ENCODE measurements at places on chromosomes 12 and 14.

DNA sequence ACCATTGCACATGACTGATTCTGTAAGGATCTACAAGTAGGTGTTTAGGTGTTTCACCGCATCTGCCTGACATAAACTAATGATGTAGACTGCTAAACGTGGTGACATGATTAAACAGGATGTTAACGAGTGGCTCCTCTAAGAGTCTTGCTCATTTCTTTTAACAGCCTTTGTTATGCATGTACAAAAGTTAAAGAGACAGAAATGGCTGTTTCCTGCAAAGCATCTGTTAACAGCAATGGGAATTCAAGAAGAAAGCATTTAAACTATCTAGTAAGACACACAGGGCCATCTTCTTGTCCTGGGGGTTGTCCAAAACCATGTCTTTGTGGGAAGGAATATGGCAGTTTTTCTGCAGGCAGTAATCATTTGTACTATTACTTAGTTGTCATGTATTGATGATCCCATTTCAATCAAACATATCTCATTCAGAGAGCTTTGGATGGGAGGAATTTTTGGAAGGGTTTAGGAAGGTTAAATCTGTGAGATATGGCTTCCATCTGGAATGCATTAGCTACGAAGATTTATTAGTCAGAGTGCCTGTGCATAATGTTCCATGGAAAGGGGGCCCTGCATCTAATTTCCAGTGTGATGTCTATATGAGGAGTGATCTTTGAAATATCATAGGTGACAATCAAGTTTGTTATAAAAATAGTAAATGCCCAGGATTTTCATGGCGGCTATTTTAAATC lies 495.1 kb downstream of the EGLN3 start:
- no peak for DNase-seq

DNA sequence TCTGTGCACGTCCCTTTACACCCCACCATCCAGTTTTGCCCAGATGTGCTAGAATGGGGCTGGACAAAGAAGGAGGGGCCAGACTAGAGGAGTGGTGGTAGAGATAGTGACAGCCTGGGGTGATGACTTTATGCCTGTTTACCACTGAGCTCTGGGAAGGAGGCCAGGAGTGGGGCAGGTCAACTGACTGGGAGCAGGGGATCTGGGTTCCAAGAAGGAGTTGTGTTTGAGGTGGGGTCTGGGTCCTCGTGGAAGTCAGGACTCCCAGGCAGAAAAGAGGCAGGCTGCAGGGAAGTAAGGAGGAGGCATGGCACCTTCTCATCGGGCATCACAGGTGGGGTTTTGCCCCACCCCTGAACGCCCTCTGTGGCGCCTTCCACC lies 315 bp downstream of the LTB4R2 start:
- DNase-seq = no peak

GRCh38 chr14:24281636-24282035 lies 10.2 kb upstream of the RABGGTA start:
- DNase-seq = no peak

GRCh38 chr12:52600071-52600470 lies 1.2 kb downstream of the KRT72 start:
- DNase-seq = no peak

Data from DND-41 (cell line).